Glutamatergic neuron (in vitro differentiated cells): ENCODE measurements at places on chromosomes 4 and X.

DNA sequence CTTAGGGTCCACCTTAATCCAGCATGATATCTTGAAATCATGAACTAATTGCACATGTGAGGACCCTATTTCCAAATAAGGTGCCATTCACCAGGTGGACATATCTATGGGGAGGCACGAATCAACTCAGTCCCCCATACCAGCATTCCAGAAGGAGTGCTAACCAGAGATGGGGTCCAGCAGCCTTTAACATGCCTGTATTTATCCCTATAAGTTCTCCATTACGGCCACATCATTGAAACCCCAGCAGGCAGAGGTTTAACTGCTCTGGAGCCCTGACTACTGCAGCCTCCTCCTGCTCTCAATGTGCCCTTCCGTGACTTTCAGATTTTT lies 3.2 kb upstream of the ASMTL start:
- no peak for DNase-seq

GRCh38 chrX:7169627-7170026 lies 21.7 kb upstream of the PUDP start:
- no peak for DNase-seq

DNA sequence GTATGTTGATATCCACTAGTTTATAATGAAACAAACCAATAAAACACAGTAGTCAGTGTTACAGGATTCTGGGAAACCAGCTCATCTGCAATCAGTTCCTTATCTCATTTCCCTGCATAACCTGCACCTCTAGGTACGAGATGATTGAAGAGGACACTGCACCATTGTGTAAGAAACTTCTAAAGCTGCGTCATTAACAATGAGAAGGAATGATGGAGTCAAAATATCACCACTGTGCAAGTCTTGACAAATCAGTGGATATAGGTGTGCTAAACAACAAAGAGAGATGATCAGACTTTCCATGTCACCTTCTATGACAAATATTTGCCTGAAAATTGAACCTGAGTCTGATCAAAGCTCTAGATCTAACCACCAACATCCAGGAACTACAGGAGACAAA lies 40.7 kb upstream of the DHX15 start:
- DNase-seq, result no peak

- no peak for DNase-seq
Observed at GRCh38 chr4:144819591-144819990, 173.6 kb downstream of the HHIP start.
